ENCODE measurements at places on chromosomes 13 and 19. TPM values are rescaled to one million over a fixed set of nuclear protein-coding genes. Genes with fewer than 3 reads are reported as not detected.

BLOC1S3 gene
- total RNA-seq = 9.5 TPM

DNA sequence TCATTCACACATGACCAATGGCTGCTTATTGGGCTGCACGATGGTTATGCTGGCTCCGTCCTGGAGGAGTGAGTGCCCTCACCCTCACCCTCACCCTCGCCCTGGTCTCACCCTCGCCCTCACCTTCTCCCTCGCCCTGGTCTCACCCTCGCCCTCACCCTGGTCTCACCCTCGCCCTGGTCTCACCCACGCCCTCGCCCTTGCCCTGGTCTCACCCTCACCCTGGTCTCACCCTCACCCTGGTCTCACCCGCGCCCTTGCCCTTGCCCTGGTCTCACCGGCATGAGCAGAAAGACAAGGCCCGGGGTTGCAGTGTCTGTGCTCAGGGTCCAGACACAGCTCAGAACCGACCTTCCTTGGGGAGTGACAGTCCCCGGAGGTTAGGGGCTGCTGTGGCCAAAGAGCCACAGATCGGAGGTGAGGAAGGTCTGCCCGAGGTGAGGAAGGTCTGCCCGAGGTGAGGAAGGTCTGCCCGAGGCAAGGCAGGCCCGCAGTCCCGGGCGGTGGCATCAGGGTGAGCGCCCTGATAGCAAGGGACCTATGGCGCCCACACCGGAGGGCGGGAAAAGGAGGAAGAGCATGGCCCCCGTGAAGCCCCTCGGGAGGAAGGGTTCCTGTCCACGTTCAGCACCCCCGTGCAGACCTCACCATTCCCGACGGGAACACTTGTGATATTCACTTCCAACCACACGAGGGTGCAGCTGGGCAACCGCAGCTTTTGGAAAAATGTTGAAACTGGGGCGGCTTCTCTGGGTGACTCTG, 65.6 kb downstream of the MCF2L start:
- DNase-seq = no peak

SIGLEC14 gene
- not detected for total RNA-seq

SRRM5 gene
- total RNA-seq = 0.38 TPM

DNA sequence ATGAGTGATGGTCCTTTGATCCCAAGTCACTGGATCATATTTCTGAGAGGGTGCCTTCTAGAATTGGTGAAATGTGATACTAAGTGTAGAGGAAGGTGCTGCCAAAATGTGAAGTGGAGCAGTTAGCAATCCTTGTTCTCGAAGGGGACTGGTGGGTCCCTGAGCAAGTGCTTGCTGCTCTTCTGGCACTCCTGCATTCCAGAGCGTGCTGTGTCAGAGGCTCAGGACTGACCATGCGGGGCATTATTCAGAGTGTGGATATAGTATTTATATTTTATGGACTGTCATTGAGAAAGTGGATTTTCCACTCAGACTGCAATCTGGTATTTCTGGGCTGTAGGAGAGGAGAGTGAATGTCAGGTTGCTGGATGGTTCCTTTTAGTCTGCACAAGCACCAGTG, 152.6 kb upstream of the KL start:
- no peak for DNase-seq

- DNase-seq = no peak
Measured at GRCh38 chr19:16095071-16095571, 16.6 kb upstream of the RAB8A start.

GRCh38 chr19:45664575-45664974, 3.4 kb upstream of the GIPR start:
- DNase-seq = no peak

GRCh38 chr13:35886332-35887114, 244.7 kb downstream of the DCLK1 start:
- no peak for DNase-seq

SMAD9 gene
- 7.8 TPM for total RNA-seq

GRCh38 chr13:20182231-20182846, 10.4 kb downstream of the GJB2 start:
- no peak for DNase-seq

DAND5 gene
- total RNA-seq = not detected

ZSCAN18 gene
- 49.6 TPM for total RNA-seq

- no peak for DNase-seq
Measured at GRCh38 chr19:48346191-48346590, 17.5 kb downstream of the TMEM143 start.

DNA sequence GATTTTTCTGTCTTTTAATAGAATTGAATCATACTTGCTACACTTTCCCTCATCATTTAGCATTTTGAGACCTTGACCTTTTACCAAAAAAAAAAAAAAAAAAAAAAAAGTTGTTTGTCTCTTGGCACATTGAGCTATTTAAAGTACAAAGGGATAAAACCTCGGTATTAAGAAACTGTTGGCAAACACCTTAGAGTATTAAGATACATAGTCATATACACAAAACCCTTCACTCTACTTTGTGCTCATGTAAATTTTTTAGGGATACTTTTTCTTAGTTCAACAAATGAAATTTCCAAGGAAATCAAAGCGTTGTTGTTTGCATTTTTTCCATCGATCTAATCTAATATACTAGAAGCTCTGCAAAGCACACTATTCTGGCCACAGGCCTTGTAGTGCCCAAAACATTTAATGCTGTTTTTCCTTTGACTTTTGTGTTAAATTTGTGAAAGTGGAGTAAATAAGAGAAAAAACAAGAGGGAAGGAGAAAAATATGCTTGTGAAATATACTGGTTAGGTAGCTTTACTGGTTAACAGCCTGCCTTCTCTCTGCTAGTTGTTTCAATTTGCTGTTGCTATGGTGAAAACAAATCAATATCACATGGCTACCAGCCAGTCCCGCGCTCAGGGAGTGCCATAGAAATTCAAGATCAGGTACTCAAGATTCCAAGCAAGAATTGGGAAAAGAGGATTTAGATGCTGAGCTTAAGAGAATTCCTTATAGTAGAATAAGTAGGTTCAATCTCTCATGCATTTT, 2.6 kb downstream of the MBNL2 start:
- DNase-seq = no peak

FGF21 gene
- not detected for total RNA-seq

DNA sequence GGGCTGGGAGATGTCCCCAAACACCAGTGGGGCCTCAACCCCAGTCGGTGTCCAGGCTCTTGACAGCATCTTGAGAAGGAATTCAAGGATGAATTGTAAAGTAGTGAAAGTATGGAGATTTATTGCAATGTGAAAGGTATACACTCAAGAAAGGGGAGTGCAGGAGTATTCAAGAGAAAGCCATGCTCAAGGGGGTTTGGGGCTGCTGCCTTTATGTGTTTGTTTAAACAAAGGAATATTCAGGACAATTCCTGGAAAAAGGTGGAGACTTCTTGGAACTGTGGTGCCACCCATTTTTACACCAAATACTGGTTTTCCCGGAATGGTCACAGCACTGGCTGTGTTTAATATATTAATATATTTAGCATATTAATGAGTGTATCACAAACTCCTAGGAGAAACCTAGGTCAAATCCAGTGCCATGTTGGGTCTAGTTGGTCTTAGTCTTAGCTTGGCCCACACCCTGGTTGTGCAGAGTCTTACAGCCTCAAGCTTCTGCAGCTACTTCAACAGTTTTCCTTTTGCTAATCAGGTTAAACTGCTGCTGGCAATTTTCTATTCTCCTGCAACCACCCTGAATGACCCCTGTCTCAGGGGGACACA, 138.5 kb upstream of the TMTC4 start:
- no peak for DNase-seq

DNA sequence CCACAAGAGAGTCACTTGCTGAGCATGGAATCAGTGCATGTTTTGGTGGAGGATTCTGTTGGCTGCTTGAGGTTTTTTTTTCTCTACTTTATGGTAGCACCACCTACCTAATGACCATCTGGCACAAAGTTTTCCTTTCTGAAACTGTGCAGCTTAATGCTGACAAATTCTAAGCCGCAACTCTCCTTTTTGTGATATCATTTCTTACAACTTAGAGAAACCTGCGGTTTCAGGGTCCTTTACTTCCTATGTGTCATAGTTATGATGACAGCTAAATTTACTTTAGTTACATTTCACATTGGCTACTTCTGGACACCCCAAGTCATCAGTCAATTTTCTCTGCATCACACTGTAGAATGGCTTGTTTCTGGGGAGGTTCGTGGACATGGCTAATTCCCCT, 115.4 kb upstream of the TMTC4 start:
- no peak for DNase-seq

DNA sequence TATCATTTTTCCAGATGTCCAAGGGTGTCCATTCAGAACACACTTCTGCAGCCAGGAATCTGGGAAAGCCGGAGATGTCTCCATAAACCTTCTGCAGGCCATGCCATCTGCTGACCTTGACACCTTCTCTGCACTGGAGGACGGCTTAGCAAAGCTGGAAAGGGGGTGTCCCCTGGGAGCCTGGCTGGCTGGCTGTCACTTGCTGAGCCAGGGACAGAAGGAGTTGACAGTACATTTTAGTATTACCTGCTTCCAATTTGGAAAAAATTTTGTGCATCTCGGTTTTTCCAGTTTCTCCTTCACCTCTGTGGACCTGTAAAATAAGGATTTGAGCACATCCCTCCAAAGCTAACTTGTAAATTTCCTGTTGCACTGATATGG, 8.1 kb upstream of the CHST8 start:
- DNase-seq = no peak

GRCh38 chr19:51651216-51651846, 4.7 kb upstream of the SIGLEC14 start:
- DNase-seq = no peak

DNA sequence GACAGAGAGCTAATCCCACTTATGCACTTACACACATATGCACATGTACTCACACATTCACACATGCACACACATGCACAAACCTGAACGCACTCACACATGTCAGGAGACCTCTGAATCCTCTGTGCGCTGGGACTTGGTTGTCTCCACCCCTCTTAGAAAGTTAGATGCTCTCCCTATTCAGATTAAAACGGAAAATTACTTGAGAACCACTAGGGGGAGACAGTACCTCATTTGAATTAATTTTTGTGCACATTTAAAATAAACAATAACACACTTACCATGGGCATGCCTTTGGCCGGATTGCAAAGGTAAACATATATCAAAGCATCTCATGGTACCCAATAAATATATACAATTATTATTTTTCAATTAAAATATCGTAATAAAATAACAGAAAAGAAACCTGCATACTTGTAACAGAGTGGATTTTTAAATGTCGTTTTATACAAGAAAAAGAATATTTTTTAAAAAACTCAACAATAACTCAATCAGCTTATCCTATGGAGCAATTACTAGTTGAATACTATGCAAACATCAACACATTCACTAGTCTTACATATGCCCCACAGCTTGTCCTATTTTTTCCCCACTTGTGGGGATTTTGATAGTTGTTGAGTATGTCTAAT, 9.5 kb upstream of the LILRB4 start:
- no peak for DNase-seq

DNA sequence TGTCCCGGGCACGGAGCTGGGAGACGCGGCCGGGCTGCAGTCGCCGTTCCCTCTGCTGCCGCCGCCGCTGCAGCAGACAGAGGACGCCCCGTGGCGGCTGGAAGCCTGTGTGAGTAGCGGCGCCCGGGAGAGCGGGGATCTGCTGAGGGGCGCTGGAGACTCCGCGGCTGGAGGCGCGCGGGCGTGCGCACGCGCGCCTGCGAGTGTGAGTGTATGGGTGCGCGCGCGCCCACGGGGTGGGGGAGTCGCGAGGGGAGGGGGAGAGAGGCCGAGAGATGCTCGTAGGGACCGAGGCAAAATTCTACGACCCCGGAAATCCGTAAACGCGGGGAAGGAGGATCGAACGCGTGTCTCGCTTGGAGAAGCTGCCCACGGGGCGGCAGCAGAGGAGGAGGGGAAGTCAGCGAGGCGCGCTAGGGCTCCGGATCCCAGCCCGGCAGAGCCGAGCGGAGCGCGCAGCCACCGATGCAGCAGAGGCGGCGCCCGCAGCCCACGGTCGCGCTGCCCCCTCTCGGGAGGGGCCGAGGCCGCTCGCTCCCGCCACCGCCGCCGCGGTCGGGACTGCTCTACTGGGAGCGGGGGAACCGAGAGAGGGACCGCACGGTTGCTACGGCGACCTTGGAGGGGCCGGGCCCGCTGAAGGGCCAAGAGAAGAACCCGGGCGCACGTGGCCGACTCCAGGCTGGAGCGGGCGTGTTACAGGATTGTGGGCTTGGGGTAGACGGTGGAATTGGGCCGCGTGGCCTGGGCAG, at the start of gene ENOX1:
Gene ENOX1 (minus strand): TSS at position 207 of the 752 bp plus-strand sequence.
- no peak for DNase-seq

CACNA1A gene
- total RNA-seq = not detected

DNA sequence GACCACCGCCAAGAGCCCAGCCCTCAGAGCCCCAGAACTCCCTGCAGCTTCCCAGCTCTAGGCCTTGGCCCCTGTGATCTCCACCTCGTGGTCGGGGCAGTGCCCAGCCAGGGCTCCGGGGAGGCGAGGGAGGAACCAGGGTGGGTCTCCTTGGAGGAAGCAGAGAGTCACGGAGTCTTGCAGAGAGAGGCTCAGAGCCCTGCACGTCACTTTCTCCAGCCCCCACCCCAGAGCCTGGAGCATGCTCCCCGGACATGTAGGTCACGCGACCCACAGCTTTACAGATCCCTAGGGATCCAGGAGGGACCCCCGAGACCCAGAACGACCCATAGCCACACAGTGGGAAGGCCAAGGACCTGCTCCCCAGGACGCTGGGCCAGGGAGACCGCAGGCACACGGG, 11.9 kb downstream of the GADD45B start:
- no peak for DNase-seq

DNA sequence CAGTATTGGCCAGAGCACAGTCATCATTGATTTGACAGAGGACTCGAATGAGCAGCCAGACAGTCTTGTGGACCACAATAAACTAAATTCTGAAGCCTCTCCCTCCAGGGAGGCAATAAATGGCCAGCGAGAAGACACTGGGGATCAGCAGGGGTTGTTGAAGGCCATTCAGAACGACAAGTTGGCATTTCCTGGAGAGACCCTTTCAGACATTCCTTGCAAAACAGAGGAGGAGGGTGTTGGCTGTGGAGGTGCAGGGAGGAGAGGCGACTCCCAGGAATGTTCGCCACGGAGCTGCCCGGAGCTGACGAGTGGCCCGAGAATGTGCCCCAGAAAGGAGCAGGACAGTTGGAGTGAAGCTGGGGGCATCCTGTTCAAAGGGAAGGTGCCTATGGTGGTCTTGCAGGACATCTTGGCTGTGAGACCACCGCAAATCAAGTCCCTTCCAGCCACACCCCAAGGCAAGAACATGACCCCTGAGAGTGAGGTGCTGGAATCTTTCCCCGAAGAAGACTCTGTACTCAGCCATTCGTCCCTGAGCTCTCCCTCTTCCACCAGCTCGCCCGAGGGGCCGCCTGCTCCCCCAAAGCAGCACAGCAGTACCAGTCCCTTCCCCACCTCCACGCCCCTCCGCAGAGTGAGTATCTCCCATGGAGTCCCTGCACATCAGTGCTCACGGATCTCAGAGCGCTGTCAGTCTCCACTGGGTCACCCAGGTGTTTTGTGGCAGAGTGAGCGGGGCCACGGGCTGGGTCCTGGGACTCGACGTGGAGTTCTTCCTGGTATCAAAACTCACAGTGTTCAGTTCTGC, 6.9 kb downstream of the CHAF1A start:
- no peak for DNase-seq

- DNase-seq = no peak
Measured at GRCh38 chr19:5154129-5154798, 185.4 kb downstream of the KDM4B start.

MAP4K1 gene
- 1.5 TPM for total RNA-seq

All from esophagus squamous epithelium (tissue), 5 donors.